ENCODE measurements at places on chromosomes 6 and 20.

DNA sequence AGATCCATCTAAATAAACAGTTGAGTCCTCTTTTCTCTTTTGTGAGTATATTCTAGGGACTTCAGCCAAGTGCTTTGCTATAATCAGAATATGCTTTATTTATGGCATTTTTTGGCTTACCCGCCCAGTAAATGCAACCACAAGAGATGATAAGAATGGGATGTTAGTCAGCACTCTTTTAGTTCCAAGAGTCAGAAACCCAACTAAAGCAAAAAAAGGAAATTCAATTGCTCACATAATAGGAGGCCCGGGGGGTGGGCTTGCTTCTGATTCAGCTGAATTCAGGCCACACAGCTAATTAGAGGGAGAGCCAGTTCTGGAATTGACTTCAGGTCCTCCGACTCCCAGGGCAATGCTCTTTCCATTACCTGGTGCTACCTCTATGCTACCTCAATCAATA is 250.6 kb downstream of the FARS2 start:
- no peak for DNase-seq

DNA sequence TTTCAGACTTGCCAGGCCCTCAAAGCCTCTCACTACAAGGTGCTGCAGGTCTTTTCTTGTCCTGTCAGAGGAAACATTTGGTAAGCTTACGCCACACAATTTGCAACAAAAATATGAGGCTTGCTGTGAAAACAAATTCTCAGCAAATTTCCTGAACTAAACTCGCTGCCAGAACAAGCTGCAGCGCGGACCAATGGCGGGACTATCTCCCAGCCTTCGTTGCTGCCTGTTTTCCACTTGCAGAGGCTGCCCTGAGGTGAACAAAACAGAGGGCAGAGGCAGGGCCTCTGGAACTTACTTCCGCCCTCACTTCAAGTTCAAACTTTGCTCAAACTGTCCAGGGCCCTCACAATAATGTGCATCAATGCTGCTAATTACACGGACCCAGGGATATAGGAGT is 12.4 kb downstream of the UQCC2 start:
- DNase-seq: no peak

GRCh38 chr6:101302593-101302992 is 90.9 kb upstream of the GRIK2 start:
- DNase-seq: no peak

DNA sequence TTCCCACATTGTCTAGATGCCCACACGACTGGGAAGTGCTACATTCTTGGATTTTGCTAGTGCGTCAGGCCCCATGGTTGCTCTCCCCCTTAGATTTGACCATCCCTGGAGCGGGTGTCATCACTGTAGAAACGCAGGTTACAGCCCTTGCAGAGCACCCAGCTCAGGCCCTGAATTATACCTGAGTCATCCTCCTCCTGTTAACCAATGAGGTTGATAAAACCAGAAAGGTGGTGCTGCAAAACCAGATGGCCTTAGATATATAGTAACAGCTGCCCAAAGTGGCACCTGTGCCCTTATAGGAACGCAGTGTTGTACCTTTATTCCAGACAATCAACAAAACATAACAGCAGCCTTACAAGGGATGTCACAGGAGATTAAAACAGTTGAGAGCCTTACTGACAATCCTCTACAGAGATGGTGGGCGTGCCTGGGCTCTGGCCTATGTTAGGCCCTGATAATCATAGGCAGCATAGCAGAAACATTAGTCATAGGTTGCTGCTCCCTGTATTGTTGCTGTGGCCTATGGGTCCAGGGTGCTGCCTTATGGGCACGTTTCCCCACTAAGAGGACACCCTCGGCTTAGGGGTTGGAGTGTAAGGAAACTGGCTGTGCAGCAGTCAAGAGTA is 33.6 kb upstream of the HSF2 start:
- DNase-seq: no peak

- DNase-seq: no peak
These were observed 44.6 kb downstream of the TAF4 start for GRCh38 chr20:62020935-62021701.

DNA sequence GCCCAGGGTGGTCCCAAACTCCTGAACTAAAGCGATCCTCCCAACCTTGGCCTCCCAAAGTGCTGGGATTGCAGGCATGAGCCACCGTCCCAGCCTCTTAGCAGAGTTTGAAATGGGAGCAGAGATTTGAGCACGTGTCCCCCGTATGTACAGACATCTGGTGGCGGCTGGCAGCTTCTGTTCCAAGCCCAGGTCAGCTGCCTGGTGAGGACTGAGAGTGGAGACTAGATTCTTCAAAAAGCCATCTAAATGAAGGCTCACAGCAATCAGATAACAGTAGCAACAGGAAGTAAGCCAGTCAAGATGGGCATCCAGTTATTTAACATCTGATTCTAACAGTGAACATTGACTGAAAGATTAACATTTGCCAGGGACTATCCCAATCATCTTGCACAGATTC is 128.1 kb upstream of the AKAP12 start:
- DNase-seq: no peak

- DNase-seq: no peak
These were observed 489.7 kb downstream of the QKI start for GRCh38 chr6:163904186-163904585.

GRCh38 chr20:58511861-58512260 is 3.3 kb downstream of the APCDD1L start:
- DNase-seq: no peak

DNA sequence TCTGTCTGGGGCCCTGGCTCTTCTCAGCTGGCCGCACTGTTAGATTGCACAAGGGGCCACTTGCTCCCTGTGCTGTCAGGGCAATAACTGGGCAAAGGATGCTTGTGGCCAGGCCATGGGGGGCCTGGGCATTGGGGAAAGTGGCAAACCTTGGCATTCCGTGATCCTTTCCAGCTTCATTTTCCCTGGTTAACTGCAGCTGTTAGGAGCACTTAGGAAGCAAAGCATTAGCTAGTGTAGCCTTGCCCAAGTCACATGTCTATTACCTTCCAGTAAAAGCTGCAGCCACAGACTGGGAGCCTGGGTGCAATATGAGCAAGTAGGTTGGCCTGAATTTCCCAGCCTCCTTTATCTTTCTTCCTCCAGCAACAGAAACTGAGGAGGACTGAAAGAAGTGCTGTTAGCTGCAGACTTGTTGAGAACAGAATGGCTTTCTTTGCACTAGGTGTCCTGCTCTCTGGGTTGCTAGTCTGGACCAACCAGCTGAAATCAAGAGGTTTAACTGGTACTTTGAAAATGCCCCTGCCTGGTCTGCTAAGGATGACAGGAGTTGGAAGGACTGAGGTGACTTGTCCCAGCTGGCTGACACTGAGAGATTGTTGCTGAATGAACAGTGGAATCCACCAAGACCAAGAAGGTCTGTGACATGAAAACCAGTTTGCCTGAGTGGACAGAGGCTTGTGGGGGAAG is 312.3 kb upstream of the SUPT3H start:
- no peak for DNase-seq

- no peak for DNase-seq
These were observed 22.8 kb downstream of the KIF13A start for GRCh38 chr6:17964633-17965032.

DNA sequence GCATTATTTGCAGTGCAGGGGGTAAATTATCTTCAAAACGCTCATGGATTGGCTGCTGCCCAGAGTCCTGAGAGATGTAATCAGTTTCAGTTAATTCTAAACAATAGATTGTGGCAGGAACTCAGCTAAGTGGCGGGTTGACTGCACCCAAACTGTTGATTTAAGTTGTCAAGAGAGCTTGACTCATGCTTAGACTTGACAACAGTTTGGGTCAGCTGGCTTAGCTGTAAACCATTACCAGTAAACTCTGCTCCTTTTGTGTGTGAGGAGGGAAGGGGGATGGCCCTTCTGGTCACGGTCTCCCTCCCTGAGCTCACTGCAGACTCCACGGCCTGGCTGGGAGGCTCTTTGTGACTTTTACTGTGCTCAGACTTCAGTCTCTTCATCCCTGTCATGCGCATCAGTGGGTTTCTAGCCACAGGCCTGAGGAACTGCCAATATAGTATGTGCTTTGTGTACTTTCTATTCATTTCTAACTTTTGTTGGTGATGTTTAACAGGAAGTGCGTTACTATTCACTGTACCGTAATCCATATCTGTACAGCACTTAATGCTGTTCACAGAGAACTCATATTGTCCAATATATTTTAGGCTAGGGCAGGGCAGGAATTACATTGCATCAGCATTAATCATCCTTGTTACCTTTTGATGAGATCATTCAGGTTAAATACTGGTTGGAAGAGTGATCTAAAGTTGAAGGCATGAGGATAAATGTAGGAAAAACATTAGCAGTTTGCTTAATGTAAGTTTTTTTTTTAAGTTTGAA is 488.3 kb downstream of the CDKAL1 start:
- DNase-seq: peak; percentile 97

All from NCI-H748 treated with DMSO at 0.1 percent for 48 hours (cell line).